Fibroblast of the aortic adventitia (primary cell): ENCODE measurements at places on chromosomes 16 and 17.

DNA sequence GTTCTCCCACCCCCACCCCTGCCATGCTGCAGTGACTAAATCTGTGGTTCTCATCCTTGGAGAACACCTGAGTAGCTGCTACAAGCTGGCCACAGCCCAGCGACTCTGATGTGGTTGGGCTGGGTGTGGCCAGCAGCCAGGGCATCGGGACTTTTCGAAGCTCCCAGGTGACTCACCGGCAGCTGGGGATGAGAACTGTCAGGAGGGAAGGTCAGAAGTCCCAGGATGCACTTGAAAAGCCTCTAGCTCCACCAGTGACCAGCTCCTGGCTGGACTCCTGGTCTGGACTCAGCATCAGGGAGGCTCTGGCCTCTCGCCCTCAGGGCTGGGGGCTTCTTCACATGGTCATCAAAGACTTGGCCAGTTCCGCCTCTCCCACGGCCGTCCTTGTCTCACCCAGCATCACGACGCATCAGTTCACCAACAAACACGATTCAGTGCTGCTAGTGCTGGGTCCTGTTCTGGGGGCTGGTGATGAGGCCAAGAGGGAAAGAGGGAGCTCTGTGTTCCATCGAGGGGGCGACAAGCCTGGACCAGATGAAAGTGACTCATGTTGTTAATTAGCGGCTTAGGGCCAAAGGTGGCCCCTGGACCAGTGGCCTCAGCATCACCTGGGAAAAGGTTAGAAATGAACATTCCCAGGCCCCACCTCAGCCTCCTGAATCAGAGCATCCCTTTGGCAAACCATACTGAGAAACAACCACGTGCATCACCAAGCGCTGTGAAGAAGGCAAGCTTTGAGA lies 3.9 kb upstream of the C17orf99 start:
- DNase-seq: peak; percentile 42

DNA sequence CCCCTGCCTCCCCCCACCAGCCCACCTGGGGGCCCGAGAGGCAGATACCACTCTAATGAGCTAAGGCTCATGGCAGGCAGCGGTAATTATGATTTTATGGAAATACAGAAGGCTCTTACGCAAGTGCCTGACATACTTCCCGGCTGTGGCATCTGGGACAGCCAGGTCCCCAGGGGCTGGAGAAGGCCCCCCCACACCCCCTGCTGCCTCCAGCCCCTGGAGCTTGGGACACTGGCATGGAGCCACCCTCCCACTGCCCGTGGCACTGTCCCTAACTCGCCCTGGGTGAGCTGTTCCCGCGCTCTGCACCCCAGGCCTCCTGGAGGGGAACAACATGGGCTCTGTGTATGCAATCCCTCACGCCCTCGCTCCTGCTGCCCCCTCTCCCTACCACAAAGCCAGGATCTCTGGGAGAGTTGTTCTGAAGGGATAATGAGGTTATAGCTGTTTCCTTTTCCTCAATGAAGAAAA lies 5.4 kb upstream of the STAC2 start:
- DNase-seq: no peak

- no peak for DNase-seq
These were observed 208.8 kb upstream of the MAF start for GRCh38 chr16:79809376-79809775.

GRCh38 chr17:9004132-9004960 lies 17.0 kb upstream of the NTN1 start:
- DNase-seq: no peak

DNA sequence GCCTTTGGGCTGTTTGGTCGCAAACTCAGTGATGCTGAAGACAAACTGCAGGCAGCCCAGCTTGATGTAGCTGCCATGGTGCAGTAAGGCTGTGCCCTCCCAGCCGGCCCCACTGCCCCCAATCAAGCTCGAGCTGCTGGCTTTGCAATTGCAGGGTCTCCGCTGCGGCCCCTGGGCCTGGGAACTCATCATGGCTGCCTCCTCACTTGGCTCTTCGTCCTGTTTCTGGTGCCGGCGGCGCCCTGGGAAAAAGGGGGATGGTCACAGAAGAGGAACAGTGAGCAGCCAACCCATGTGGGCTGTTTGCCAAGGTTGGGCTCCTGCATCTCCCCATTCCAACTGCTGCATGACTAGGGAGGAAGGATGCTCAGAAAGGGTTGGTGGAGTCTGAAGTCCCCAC lies 3.4 kb upstream of the DHRS13 start:
- no peak for DNase-seq

GRCh38 chr17:9410737-9411136 lies 164.9 kb downstream of the STX8 start:
- no peak for DNase-seq

- peak; percentile 94 for DNase-seq
These were observed 11.6 kb upstream of the MARCHF10 start for GRCh38 chr17:62819511-62820221.

DNA sequence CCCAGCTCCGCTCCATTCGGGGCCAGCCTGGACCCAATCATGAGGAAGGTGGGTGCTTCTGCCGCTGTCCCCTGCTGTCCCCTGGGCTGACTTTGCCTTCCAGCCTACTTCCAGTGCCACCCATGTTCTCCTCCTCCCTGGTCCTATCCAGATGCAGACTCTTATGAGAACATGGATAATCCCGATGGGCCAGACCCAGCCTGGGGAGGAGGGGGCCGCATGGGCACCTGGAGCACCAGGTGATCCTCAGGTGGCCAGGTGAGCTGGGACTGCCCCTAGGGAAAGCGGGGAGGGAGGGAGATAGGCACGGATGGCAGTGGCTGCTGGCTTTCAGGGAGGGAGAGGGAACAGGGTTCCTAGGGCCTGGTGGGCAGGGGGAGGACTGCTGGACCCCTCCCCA lies 7.0 kb downstream of the CD19 start:
- no peak for DNase-seq

DNA sequence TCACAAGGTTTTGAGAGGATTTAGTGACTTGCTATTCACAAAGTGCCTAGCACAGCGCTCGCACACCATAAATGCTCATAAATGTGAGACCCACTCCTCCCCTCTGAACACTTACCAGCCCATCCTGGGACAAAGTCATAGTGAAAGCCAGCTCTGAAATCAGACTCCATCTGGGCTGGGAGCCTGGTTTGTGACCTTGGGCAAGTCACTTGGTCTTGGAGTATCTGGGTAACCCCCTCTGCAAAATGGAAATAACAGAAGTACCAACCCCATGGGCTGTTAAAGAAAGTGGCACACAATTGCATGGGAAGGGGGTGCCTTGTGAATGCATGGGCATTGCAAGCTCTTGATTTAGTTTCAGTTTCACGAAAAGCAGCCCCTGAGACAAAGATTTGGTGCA lies 104.7 kb upstream of the CDH5 start:
- no peak for DNase-seq

DNA sequence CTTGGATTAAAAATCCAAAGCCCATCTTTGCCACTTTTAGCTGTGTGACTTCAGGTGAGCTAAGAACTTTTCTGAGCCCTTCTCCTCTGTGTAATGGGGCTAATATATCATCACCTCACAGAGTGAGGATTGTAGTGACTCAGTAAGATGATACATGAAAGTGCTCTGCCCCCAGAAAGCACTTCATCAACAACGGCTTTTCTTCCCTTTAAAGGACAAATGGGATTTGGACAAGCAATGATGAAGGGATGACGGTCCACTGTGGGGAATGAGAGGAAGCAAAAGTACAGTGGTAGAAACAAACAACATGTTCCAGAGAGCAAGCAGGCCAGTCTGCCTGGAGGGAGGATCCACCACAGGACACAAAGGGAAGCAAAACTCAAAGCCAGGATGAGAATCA lies 14.3 kb upstream of the TMED6 start:
- no peak for DNase-seq

DNA sequence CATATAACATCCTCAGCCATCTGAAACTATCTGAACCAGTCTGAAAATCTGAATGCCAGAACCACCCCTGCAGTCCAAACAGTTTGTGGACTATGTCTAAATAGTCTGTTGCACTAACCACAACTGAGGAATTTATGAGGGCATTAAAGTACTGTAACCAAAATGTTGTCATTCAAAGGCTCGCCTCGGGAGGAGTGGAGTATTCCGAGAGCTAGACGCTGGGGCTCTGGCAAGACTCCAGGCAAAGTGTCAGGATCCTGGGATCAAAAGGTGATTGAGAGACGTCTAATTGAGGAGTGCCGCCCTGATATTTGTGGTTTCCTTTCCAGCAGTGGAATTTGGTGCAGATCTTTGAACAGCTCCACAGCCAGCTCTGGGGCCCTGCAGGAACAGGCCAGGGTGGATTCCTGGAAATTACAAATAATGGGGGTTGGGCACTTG lies 142.9 kb upstream of the MYOCD start:
- DNase-seq: peak; percentile 18

DNA sequence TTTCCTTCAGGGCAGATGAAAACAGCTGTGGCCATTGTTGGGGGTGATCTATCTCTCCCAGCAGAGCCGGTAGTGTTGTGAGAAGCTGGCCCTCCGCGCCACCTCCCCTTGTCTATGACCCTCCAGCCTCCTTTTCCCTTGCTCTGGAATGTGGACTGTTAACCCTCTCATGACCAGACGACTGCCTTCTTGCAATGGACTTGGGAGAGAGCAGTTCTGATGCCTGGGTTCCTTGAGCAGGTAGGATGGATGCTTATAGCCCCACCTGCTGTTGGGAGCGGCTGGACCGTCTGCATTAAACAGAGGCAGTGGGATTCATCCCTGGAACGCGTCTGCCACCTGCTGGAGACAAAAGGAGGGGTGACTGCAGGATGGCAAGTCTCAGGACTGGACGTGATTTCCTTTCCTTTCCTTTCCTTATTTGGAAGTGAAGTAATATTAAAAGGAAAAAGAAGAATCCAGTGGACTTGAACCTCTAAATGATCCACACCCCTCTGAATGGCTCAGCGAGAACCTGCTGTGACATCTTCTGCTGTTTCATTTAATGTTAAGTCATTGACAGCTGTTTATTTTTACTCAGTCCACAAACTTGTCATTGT lies 1.8 kb upstream of the SOST start:
- DNase-seq: peak; percentile 95

GRCh38 chr16:4661661-4662060 lies 31.7 kb upstream of the NUDT16L1 start:
- DNase-seq: no peak

DNA sequence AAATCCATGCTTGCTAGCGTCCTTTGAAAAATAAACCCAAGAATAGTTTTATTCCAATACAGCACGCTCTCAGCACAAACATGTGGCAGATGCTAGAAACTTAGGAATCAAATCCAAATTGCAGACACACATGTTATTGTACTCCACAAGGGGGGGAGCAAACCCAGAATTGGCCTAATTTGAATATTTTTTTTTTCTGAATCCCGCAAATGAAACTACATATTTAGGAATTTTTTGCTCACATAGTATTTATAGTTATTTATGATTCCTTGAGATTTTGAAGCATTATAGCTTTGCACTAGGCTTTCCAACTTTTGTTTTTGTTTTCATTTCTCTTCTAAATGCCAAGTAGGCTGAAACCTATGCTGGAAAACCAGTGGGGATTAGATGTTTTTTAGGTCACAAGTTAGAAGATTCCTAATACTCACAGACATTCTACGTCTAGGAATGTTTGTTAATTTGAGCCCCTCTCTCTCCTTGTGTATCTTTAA lies 59.3 kb upstream of the CDH11 start:
- no peak for DNase-seq

DNA sequence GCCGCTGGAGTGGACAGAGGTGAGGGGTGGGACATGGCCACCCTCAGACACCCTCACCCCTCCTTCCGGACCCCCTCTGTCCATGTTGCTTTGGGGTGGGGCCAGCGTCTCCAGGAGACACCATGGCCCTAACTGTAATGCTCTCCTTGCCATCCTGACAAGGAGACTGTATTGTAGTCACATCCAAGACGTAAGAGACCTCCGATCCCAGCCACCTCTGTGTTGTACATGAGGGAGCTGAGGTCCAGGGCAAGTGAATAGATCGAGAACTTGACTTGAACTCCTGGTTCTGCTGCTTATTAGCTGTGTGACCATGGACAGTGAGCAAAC lies 30.2 kb downstream of the POLR3E start:
- no peak for DNase-seq
